ENCODE measurements at places on chromosomes 7 and 10. TPM values are rescaled to one million over a fixed set of nuclear protein-coding genes. Genes with fewer than 3 reads are reported as not detected.

GRCh38 chr7:37491919-37492694 is 43.4 kb upstream of the ELMO1 start:
- no peak for DNase-seq

GRCh38 chr7:33039257-33039902 is 23.2 kb downstream of the NT5C3A start:
- peak; percentile 45 for DNase-seq

GRCh38 chr10:124874-125273 is 10.4 kb upstream of the ZMYND11 start:
- DNase-seq = no peak

GRCh38 chr7:121831351-121831750 is 41.6 kb upstream of the PTPRZ1 start:
- no peak for DNase-seq

DNA sequence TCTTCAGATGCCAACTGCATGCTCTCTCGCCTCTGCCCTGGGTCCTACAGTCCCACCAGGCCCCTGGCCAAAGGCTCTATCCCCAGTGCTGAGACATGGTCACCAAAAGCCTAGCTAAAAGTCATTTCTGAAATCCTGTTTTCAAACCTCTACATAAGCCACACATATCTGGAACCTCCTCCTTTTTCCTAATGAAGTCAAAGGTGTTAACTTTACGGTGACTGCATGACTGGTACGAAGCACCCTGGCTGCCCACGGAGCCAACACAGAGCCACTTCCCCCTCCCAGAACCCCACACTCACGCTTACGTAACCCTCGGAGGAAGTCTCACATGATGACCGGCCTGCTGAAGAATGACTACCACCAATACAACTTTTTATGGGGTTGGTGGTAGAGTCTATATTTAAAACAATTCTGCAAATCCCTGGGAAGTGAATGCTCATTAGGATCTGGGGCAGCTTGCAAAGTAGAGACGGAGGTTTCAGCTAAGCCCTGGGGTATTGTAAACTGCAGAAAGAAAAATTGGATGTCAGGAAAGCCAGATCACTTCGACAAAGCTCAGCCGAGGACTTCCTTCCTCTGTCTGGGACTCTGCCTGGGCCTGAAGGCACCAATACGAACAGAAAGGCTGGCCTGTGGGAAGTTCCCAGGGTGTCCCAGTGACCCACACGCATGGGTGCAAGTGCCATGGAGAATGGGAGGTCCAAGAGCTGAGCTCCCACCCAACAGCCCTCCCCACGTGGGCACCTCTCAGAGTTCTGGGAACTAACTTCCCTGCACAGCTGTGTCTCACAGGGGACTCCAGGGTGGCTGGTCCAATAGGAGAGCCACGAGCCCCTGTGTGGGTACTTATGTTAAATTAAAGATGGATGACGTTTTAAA is 50.7 kb downstream of the PDGFA start:
- DNase-seq = peak; percentile 12

GRCh38 chr7:134891262-134891695 is 95.0 kb upstream of the AGBL3 start:
- DNase-seq = no peak

DNA sequence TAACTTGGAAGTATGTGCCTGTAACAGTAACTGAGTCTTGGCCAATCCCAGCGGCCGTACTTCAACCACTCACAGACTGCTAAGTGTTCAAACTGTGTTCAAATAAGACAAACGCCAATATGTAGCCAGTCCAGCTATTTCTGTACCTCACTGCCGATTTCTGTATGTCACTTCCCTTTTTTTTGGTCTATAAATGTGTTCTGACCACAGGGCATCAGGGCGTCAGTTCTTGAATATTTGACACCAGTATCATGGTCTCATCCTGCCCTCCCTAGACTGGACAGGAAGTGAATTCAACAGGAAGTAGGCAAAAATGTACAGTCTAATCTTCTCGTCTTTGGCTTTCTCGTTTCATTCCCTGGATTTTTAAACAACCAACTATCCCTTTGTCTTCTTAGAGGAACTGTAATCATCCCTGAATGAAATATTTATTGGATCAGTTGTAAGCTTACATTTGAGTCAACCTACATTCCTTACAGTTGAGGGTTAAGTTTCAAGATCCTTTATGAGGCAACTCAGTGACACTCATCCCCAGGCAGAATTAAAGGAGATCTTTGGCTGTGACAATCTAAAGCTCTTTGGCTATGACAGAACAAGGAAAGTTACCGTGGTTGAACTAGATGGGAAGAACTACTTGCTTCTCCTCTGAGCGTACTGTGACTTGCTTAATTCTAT is 232.7 kb downstream of the NSUN6 start:
- no peak for DNase-seq

GRCh38 chr7:134298902-134299683 is 17.6 kb downstream of the SLC35B4 start:
- DNase-seq = no peak

GRCh38 chr7:55509322-55509721 is 63.0 kb downstream of the VOPP1 start:
- DNase-seq = no peak

- DNase-seq = no peak
Observed at GRCh38 chr7:33790746-33791145, 114.6 kb upstream of the BMPER start.

DNA sequence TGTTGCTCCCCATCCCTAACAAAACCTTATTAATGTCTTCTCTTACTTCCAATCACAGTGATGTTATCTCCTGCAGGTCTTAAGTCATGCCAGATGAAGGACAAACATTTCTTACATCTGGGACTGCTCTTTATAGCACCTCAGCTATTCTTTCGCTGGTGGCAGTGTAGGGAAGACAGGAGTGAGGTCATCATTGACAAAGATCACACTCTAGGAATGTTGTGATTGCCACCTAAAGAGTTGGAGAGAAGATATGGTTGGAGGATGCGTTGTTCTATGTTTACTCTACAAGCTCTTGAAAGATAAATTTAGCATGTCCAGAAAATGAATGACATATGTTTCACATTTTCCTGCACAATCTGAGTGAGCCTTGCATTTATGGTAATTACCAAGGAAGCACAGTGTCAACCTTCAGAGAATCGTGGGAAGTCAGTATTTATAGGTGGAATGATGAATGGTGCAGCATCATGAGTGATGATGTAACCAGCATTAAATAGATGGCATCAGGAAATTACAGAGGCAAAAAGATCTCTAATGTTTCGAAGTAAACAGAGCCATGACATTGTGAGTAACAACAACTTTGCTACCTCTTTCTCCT is 188.1 kb upstream of the STEAP1 start:
- DNase-seq = no peak

GRCh38 chr7:756928-757560 is 30.0 kb upstream of the PRKAR1B start:
- no peak for DNase-seq

DNA sequence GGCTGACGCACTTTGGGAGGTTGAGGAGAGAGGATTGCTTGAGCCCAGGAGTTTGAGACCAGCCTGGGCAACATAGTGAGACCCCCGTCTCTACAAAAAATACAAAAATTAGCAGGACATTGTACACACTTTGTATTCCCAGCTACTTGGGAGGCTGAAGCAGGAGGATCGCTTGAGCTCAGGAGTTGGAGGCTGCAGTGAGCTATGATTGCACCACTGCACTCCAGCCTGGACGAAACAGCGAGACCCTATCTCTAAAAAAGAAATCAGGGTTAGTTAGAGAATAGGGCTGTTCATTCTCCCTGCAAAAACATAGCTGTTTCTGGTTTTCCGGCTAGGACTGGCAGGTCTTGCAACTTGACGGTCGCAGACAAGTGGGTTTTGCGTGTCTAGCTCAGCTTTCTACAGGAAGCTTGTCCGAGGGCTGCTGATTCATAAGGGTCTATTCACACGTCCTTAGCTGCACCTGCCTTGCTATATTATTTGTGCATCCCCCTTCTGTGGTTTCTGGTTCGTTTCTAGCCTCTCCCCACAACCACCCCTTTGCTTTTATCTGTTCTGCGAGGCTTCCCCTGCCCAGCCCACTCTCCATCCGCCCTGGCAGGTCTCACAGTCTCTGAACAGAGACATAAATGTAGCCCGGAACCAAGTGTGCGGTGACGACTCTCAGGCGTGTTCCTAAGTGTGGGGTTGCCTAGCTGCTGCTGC is 10.7 kb downstream of the AMZ1 start:
- DNase-seq = peak; percentile 57

DNA sequence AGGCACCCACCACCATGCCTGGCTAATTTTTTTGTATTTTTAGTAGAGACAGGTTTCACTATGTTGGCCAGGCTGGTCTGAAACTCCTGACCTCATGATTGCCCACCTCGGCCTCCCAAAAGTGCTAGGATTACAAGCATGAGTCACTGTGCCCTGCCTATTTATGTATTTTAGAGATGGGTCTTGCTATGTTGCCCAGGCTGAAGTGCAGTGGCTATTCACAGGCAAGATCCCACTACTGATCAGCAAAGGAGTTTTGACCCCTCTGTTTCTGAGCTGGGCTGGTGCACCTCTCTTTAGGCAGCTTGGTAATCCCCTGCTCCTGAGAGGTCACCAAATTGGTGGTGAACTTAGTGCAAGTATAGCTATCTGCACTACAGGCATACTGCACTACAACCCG is 6.2 kb downstream of the ABHD11 start:
- no peak for DNase-seq

- no peak for DNase-seq
Observed at GRCh38 chr7:156610601-156611000, 30.0 kb upstream of the RNF32 start.

- no peak for DNase-seq
Observed at GRCh38 chr7:30365621-30366020, 81.2 kb downstream of the ZNRF2 start.

GRCh38 chr10:80506189-80506575 is 31.5 kb upstream of the SH2D4B start:
- DNase-seq = no peak

GRCh38 chr7:93910076-93910994 is 4.0 kb downstream of the GNGT1 start:
- DNase-seq = no peak

DNA sequence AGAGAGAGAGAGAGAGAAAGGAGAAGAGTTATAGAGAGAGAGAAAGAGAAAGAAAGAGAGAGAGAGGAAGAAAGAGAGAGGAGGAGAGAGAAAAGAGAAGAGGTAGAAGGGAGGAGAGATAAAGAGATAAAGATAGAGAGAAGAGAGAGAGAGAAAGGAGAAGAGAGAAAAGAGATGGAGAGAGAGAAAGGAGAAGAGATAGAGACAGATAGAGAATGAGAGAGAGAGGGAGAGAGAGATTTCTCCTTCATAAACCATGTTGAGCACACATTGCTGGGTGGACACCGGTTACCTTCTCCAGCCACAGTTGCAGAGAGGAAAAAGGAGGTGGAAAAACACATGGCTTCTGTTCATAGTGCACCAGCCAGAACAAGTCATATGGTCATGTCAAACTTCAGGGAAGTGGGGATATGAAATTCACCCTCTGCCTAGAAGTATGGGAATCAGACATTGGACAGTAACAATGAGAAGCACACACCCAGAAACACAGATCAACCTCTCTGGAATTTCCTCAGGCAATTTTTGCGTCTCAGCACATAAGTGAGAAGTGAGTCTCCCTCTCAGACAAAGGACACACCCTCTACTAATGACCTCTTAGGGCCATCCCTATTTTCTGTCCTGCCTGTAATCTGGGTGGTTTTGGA is 172.5 kb upstream of the SVIL start:
- DNase-seq = no peak

DNA sequence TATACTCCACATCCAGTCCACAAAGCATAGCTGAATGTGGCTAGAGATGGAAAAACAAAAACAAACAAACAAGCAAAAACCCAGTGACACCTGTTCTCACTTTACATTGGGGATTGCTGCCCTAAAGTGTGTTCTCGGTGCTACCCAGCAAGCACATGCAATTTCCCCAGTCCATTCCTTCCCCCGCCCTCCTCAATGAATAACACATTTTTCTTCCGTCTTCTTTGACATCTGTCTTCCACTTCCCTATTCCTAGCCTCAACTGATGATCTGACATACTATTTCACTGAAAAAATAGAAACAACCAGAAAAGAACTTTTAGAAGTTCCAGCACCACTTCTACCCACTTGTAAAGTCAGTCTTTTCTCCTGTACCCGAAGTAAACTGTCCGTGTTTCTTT is 147.1 kb downstream of the MALRD1 start:
- DNase-seq = no peak

DNA sequence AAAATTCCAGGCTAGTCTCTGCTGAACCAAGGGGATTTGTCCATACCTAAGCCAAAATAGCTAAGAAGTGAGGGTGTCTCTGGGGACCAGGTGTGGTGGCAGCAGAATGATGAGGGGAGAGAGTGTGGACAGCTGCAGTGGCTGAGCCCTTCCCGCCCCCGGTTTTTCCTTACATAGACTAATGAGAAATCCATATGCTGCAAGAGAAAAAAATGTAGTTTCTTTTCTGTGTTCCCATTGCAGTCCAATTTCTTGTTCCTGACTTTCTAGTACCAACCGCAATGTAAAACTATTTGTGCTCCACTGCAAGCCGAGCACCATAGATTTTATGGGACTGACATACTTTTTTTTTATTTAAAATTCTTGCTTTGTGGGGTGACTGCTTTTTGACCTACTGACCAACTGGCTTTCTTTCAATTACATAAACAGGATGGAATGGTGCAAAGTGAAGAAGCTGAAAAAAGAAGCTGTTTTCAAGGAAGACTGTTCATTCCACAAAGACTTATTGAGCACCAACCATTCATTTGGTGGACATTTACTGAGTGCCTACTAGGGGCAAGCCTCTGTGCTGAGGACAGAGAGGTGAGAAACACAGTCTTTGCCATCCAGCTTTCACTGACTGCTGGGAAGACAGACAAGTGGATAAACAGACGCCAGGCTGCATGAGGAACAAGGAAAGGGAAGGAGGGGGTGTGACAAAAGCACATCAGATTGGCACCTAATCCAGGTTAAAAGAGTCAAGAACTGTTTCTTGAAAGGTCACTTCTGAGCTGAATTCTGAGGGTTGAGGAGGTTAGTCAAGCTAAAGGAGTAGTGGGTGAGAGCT is 9.8 kb downstream of the CEP41 start:
- no peak for DNase-seq

GRCh38 chr7:90982228-90982627 is 282.0 kb upstream of the FZD1 start:
- no peak for DNase-seq

DNA sequence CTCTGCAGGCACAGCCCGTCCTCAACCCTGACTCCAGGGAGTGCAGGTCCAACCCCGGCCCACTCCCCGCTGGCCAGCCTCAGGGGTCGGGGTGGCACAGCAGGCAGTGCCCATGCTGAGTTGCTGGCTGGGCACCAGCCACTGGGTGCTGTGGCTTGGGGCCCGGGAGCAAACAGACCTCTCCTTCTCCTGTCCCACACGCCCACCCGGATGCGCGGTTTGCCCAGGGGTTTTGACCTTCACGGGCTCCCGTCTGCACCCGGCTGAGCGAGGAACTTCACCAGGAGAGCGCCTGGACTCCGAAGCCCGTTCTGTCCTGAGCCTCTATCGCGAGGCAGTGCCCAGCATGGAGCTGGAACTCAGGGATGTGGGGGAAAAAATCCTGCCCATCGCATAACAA is 2.6 kb upstream of the GRIFIN start:
- no peak for DNase-seq

GRCh38 chr10:20993389-20993788 is 96.3 kb upstream of the NEBL start:
- no peak for DNase-seq

Gene OPN1SW
- polyA plus RNA-seq = not detected

Gene SLC18A3
- not detected for polyA plus RNA-seq

Gene EBF3
- polyA plus RNA-seq = not detected

Gene FBXL13
- not detected for polyA plus RNA-seq

Gene CYP3A7
- polyA plus RNA-seq = not detected

Gene LIPJ
- polyA plus RNA-seq = not detected

Gene FGFBP3
- polyA plus RNA-seq = 1.4 TPM

Gene PLPP4
- polyA plus RNA-seq = not detected

Gene FXYD4
- polyA plus RNA-seq = not detected

Gene PON2
- 5.1 TPM for polyA plus RNA-seq

Gene ZNF25
- 4.8 TPM for polyA plus RNA-seq

Gene AGR3
- polyA plus RNA-seq = not detected

Gene FAM25C
- not detected for polyA plus RNA-seq

Gene PYROXD2
- polyA plus RNA-seq = 0.35 TPM
